ENCODE measurements at places on chromosomes 5 and 9.

DNA sequence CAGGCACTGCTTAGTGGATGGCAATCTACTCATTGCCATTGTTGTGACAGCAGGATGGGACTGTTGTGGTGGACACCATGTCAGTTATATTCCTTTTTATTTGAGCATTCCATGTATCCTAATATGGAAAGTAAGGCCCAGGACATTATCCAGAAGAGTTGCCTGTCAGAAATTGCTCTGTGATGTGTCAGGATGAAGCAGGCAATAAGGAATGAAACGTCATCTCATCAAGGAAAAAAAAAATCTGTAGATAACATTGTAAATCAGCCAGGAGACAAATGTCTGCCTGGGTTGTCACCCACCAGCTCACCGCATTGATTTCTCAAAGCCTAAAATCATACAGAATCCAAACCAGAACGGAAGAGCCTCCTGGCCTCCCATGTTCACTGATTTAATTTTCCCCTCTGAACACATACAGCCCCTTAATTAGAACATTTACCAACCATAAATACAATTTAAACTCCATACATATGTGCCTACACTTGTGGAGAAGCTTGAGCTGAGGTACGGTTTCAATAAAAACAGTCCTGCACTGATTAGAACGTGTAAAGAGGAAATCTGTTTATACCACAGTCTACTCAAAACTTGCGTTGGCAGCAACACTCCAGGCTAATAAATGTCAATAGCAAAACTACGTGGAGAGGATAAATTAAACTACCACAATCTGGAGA is 73.9 kb downstream of the FOXD1 start:
- no peak for DNase-seq

DNA sequence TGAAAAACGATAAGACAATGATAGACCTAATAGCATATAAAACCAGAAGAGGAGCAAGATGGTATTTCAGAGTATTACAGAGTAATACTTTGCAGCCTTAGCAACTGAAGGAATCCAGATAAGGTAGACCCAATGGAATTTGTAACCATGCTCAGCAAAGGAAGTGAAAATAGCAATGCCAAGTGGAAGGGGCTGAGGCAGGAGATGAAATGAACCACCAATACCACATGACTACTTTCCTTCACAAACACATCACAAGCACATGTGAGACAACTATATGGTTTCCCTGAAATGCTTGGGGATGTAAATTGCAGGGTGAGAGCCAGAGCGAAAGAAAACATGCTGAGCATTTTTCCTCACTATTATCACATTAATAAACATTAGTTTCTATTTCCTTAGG is 79.8 kb upstream of the MELK start:
- no peak for DNase-seq

DNA sequence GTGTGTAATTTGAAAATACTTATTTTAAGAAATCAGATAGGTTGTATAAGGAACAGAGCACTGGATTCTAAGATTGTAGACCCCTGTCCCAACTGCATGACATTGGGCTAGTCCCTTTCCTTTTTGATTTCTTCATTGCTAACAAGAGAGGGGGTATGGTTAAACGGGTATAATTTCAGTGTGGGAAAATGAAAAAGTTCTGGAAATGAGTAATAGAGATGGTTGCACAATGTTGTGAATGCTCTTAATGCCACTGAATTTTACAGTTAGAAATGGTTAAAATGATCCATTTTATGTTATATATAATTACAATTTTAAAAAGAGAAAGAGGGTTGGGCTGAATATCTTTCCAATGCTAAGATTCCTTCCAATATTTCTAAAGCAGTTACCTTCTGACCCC is 103.3 kb upstream of the LHFPL2 start:
- DNase-seq = no peak

- DNase-seq = no peak
Measured at GRCh38 chr9:128631636-128632035, 25.0 kb downstream of the DYNC2I2 start.

DNA sequence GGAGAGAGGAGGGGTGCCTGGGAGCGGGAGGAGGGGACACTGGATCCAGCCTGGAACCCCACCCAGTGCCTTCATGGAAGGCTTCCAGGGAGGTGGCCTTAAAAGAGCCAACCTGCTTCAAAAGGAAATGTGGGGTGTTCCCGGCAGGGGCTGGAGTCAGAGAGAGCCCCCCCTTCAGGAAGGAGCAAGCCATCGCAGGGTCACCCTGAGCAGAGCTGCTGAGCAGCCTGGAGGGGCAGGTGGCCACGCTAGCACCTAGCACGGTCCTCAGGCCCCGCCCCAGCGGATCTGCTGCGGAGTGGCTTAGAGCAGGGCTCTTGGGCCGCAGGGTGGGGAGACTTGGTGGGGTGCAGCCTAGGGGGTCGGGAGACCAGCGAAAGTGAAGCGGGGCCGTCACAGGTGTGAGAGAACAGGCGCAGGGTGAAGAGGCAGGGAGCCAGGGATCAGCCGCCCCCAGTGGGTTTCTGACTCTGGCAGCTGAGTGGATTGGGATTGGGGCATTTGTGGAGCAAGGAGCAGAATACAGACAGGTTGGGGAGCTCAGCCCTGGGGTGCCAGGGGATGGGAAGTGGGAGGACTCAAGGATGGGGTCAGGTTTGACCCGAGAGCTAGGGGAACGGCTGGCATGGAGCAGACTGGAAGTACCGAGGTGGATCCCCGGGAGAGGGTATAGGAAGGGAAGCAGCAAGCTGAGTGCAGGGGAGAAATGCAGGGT is 1.5 kb downstream of the LCN2 start:
- DNase-seq = no peak

DNA sequence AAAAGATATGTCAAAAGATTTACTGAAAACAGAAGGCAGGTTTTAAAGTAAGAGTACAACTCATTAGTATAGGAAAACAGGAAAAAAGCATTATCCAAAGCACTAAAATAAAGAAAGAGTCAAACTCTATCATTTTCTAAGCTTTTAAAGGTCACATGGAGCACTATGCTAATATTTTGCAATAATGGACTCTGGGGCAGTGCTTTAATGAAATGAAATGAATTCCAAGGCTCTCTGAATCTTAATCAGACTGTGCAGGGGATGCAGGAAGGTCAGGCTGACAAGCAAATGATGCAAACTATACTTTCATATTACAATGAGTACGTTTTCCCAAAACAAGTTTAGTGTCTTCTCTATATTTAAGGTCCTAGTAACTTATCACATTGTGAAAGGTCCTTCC is 981.9 kb upstream of the DMAC1 start:
- no peak for DNase-seq

DNA sequence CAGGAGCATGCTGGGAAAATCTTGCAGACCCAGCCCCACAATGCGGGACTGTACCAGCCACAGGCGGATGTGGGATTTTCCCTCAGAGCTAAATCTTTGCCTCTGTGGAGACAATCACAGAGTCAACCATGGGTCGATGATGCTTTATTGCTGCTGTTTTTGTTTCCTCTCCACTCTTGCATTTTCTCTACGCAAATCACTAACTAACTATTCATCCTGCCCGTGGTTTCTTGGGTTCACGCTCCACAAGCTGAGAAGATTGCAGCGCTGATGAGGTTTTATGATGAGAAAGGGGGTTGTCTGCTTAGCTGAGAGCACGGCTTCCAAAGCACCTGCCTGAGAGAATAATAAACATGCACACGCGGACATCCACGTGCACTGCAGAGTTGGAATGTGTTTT is 500.2 kb upstream of the ADAMTS16 start:
- no peak for DNase-seq

- DNase-seq = no peak
Measured at GRCh38 chr9:121182101-121182836, 19.4 kb downstream of the RAB14 start.

DNA sequence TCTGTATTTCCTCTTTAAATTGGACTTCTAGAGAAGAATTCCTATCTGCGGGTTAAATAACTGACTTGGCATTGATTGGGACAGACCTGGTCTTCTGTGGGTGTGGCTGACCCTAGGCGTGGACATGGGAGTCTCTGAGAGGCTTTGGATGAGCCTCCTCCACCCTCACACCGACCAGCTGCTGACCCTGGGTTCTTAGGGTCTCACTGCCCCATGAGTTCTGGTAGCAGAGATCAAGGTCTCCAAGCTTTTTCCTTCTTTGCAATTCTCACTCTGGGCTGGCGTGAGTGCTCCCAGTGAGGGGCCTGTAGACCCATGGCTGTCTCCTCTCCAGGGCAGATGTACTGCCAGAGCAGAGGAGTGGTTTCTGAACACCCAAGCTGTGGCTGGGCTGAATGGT is 41.6 kb upstream of the PITX1 start:
- no peak for DNase-seq

- no peak for DNase-seq
Measured at GRCh38 chr9:14395317-14396082, 81.6 kb upstream of the NFIB start.

DNA sequence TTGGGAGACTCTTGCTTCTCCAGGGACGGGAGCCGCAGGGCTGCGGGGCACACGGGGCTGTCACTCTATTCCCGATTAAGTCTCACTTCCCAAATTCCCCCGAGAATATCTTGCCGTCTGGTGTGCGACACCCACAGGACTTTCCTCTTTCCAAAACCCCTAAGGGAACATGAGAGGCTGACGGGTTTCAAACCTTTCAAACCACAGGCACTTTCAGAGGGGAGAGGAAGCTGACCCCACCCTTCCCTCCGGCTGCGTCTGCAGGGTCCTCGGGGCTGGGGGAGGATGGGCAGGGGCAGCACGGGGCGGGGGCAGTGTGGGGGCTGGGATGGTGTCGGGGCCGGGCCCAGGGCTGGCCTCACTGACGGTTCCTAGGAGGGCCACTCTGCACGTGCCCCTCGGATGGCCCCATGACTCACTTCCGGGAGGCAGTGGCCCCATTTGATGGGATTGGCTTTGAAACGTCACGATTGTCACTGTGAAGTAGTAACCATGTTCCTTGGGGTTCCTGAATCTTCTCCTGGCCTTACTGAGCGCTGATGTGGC is 38.2 kb downstream of the SLC9A3 start:
- DNase-seq = no peak

- DNase-seq = no peak
Measured at GRCh38 chr5:31581498-31582099, 49.5 kb downstream of the C5orf22 start.

DNA sequence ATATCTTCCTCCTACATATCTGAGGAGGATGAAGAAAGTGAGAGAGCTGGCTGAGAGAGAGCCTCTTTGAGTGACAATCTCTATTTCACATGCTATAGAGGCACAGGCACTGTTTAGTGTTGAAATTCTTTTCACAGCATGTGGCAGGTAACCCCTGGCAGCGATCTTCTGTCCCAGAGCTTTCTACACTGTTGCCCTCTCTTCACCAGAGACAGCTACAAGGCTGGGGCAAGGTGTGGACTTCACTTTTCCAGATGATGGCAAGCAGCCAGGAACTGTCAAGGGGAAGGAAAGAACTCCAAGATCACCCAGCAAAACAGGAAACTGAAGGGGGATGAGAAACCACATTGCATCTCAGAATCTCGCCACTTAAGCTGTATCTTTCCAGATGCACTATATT is 205.2 kb downstream of the CAAP1 start:
- DNase-seq = no peak

GRCh38 chr9:92120138-92120537 is 4.9 kb upstream of the SPTLC1 start:
- no peak for DNase-seq

DNA sequence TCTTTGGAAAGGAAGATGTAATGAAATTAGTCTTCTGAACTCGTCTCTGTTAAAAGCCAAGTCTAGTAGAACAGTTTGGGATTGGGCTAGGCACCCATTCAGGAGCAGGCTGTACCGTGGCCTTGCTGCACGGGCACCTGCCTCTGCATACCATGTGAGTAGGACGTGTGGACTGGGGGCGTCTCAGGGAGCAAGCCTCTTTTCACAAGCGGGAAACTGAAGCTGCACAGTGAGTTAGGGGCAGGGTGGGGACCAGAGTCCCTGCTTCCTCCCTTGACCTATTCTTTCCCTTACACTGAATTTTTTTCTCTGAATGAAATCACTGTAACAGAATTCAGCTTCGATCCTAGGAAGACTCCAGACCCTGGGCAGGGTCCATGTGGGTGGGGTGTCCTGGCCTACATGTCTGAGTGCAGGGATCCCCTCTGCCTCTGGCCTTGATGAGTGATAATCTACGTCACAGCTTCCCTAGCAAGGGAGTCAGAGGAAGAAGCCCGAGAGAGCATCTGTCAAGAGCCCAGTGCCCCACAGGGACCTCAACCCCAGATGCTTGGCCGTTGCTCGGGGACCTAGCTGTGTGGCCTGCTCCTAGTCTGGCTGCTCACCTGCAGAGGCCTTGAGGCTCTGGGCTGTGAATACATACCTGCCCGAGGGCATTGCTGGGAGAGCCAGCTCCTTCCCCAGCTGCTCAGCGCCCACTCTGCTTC is 15.1 kb downstream of the PHF2 start:
- no peak for DNase-seq

DNA sequence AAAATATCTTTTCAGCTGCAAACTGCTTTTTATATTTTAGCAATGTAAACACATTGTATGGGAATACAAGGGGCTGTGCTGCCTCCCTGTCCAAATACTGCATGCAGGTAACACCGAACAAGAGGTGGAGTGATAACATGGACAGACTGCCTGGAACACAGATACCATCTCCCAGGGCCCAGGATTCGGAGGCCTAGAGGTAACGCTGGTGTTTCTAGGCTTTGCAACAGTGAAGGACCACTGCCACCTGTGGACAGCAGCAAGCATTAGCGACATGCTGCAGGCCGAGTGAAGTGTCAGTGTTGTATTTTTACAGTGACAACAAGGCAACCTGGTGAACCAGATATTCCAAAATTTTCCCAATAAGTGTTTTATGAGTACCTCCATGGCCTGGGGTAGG is 379.1 kb downstream of the DMRT2 start:
- no peak for DNase-seq

GRCh38 chr5:100861148-100861547 is 41.9 kb downstream of the ST8SIA4 start:
- no peak for DNase-seq

- DNase-seq = no peak
Measured at GRCh38 chr5:118486647-118487225, 501.6 kb downstream of the DTWD2 start.

DNA sequence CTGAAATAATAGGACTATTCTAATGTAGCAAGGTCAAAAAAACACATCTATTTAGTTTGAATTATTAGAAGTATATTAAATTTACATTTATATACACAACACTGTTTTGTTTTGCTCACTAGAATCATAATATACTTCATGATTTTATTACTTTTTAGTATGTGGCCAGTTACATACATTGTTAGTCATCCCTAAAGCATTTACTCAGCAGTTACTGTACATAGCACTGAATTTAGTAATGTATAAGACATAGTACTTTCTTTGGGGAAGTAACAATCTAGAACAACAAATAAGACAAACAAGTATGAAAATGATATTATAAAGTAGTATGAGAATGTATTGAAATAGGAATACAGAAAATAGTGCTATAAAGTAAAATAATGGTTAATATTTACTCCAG is 28.2 kb downstream of the ERCC8 start:
- no peak for DNase-seq

- DNase-seq = no peak
Measured at GRCh38 chr9:105979290-105979689, 284.9 kb downstream of the TMEM38B start.

GRCh38 chr5:56588636-56589480 is 226.5 kb upstream of the MAP3K1 start:
- DNase-seq = no peak

All from cortex of kidney (tissue), 1 donor.